ENCODE measurements at places on chromosomes 2 and 18. TPM values are rescaled to one million over a fixed set of nuclear protein-coding genes. Genes with fewer than 3 reads are reported as not detected.

Gene ATOH8
- 1.2 TPM for total RNA-seq

Gene GPD2
- total RNA-seq = 56.1 TPM

Gene KIF5C
- 0.08 TPM for total RNA-seq

Gene MFSD6
- 59.2 TPM for total RNA-seq

Gene SIX3
- not detected for total RNA-seq

Gene C2orf81
- 0.56 TPM for total RNA-seq

GRCh38 chr2:233468741-233469110 is 97.9 kb downstream of the USP40 start:
- no peak for ATAC-seq

DNA sequence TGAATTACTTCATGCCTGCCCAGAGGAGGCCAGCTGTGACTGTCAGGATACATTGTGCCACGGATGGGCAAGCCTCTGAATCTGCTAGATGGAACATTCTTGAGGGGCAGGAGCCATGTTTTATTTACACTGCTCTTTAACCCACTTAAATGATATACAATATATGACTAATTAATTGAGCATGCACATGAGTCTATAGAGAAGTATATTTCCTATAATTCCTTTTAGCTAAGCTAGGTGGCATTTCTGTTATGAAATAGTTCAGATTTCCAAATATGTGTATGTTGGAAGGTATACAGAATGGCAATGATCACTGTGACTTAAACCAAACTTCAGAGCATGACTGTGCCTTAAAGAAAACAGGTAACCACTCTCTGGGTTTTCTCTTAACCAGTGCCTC is 131.7 kb downstream of the RAB3GAP1 start:
- ATAC-seq = no peak

- no peak for ATAC-seq
Measured at GRCh38 chr2:229098801-229099200, 172.3 kb downstream of the PID1 start.

GRCh38 chr2:235605312-235606003 is 111.6 kb downstream of the AGAP1 start:
- peak; percentile 81 for ATAC-seq

DNA sequence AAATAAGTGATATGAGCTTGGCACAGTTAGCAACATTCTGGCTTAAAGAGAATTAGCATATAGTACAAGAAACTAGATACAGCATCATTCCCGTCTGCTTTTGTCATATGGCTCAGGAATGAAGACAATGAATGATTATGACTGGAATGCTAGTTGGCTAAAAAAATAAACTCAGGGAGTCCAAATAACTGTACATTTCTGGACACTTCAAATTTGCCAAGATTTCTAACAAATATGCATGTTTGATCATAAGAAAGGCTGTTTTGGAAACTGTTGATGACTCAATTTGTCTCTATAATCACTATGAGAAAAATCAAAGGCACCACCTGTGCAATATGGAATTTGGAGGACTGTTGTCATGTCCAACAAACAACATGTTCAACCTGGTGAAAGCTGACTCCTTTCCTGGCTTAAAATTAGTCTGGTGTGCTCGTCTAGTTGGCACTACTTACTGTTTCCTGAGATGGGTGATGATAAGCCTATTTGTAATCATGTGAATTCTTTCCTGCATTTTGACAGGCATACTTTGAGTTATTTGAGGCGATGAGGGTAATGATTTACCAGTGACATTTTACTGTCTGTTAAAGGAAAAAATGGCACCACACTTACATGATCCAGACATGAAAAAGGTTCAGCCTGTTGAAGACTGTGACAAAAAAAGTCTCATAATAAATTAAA is 133.9 kb upstream of the CDH20 start:
- ATAC-seq = no peak

GRCh38 chr2:69743847-69744264 is 1.9 kb downstream of the ANXA4 start:
- ATAC-seq = no peak

- ATAC-seq = peak; percentile 87
Measured at GRCh38 chr2:68730828-68731227, 3.8 kb upstream of the ARHGAP25 start.

DNA sequence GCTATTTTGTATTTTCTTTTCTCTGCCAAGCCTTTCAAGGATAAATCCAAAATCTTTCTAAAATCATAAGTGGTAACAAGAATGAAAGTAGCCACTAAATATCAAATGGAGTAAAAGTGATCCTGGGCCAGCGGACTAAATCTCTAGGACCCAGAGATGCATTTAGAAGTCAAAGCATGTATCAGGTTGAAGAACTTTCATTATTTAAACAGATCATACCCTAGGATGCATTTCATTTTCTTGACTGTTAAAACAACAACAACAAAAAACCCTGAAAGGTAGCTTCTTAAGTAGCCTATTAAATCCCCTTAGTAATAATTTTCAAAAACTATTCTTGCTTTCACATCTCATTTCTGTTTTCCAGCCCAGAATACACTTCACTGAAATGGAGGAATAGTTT is 4.8 kb upstream of the POU3F3 start:
- no peak for ATAC-seq
